Muscle of back (tissue), 13 donors: ENCODE measurements at places on chromosomes 3 and 15. TPM values are rescaled to one million over a fixed set of nuclear protein-coding genes. Genes with fewer than 3 reads are reported as not detected.

Gene NCK1
- 32.0 TPM for polyA plus RNA-seq

Gene ADGRG7
- not detected for polyA plus RNA-seq

Gene FGF7
- polyA plus RNA-seq, result 31.1 TPM

Gene TM2D3
- polyA plus RNA-seq, result 39.5 TPM

Gene TM4SF18
- 12.3 TPM for polyA plus RNA-seq

Gene FHIT
- polyA plus RNA-seq, result 5.9 TPM

Gene GRK7
- polyA plus RNA-seq, result not detected

- peak; percentile 70 for DNase-seq
Observed at GRCh38 chr15:38069511-38070011, 135.1 kb downstream of the TMCO5A start.

DNA sequence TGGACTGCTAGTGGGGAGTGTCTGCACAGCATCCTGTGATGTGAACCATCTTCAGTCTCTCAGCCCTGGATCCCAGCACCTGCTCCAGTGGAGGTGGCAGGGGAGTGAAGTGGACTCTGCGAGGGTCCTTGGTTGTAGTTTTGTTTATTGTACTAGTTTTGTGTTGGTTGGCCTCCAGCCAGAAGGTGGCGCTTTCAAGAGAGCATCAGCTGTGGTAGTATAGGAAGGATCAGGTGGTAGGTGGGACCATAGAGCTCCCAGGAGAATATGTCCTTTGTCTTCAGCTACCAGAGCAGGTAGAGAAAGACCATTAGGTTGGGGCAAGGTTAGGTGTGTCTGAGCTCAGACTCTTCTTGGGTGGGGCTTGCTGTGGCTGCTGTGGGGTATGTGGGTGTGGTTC is 20.9 kb downstream of the NEK11 start:
- DNase-seq, result no peak

GRCh38 chr3:47573190-47574172 is 5.2 kb downstream of the CSPG5 start:
- DNase-seq, result no peak

DNA sequence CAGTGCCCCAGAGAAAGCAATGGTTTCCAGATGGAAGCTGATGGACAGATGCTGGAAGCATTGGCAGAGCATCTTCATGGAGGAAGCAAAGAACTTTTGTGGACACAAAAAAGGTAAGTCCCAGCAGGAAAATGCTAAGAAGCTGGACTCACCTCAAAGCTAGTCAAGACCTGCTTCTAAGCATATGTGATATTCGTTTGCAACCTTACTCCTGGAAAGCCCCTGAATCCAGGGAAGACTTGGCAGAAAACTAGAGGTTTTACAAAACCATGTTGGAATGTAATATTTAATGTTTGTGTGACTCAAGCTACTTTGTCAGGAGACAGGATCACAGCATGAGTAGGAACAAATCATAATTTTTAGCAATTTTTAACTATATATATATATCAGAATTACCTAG is 288.2 kb downstream of the BCHE start:
- no peak for DNase-seq

DNA sequence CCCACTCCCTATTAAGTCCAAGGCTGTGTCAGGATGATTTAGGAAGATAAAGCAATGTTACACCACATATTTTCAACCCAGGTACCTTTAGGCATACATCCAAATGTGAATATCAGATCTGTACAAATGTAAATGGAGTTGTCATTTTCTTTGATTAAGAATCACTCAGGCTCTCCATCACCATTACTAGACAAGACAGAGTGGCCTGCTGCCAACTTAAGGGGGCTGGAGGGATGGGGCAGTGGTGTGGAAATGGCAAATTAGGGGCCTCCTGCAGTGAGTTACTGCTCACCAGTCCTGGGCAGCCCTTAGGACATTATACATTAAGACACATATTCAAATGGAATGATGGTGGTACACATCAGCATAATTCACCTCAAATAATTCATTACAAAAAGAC is 211.0 kb downstream of the TNIK start:
- no peak for DNase-seq

GRCh38 chr3:177244606-177245005 is 47.3 kb upstream of the TBL1XR1 start:
- DNase-seq, result no peak

- no peak for DNase-seq
Observed at GRCh38 chr3:153484842-153485241, 322.8 kb downstream of the RAP2B start.

DNA sequence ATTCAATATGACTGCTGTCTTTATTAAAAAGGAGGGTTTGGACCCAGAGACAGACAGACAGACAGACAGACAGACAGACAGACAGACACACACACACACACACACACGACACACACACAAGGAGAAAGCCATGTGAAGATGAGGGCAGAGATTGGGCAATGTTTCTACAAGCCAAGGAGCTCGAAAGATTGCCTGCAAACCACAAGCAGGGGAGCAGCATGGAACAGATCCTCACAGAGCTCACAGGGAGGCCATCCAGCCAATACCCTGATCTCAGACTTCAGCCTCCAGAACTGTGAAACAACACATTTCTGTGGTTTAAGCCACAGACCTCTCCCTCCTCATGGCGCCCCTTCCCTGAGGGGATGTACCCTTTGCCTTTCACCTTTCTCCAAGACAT is 35.8 kb upstream of the ABHD2 start:
- no peak for DNase-seq

DNA sequence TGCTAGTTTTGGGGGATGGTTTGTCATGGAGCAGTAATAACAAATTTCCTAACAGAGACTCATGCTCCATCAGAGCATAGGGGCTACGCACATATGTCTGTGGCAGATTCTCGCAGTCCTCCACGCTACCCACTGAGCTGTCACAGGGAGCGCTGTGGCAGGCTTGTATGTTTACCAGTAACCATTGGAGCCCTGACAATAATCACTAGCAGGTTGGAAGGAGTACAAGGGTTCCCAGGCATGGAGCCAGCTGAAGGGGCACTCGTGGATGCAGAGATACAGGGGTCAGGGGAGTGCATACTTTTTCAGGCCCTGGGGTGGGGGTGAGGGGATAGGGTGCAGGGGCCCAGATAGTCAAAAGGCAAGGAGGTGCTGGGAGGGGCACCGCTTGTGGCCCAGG is 7.9 kb upstream of the GP9 start:
- no peak for DNase-seq

DNA sequence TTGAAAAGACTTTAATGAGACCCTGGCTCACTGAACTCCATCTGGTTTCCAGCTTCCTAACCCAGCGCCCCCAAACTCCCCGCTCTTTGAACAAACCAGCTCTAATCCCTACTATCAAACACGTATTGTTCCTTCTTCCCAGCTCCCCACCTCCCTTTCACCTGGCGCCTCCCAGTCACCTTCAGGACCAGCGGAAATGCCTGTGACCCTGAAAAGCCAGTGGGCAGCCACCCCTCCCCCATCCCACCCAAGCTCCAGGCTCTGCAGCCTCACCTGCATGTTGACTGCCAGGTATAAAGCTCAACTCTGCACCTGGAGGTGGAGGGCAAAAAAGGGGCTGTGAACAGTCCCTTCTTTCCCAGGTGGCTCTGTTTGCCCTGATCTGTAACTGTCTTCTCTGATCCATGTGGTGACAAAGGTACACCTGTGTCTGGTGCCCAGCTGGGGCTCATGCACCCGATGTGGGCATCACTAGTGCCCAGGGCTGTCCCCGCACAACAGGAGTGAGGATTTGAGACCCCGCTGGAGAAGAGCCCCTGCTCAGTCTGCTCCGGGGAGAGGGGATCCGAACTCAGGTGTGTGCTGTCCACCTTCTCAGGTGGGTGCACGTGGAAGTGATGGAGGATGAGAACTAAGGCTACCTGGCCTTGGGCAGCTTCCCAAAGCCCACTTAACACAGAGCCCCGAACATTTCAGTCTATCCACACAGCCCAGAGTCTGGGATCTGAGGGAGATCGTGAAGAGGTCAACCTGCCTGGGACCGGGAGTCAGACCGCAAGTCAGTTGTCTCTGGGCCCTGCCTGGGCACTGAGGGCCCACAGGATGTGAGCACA is 128.9 kb downstream of the NSMCE3 start:
- DNase-seq, result no peak

DNA sequence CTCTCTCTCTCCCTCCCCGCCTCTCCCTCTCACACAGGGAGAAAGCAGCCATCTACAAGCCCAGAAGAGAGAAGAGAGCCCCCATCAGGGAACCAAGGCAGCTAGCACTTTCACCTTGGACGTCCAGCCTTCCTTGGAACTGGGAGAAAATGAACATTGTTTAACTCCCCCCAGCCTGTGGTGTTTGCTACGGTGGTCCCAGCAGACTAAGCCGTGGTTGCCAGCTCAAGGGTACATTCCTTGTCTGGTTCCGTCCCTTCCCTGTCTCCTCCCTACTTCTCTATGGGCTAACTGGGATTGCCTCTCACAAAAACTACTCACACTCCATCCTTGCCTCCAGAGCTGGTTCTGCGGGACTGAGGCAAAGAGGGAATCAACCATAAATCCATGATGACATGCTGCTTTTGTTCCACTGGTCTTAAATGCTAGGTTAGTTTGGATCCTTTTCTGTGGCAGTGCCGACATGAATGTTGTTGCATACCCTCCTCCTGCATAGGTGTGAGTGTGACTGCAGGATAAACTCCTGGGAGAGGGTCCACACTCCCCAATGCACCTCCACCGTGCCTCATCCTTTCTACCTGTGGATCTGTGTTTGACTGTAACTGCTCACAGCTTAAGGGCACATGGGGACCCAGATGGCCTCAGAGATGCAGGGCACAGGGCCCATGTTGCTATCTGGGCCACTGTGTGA is 12.0 kb downstream of the C3orf22 start:
- DNase-seq, result no peak

DNA sequence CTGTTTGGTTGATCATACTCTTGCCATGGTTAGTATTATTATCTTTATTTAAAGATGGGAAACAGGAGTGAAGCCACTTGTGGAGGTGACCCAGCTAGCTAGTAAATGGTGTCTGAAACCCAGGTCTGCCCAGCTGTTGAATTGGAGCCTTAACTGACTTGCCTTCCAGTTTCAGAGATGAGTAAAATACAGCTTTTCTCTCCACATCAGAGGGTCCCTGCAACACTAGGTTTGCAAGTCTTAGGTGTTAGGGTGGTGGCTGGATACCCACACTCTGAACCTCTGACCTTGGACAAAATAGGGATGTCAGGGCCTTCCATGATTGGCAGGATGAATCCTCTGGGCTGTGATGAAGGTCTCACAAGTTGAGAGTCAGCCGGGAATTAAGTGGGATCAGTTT is 4.1 kb downstream of the FLNB start:
- no peak for DNase-seq

DNA sequence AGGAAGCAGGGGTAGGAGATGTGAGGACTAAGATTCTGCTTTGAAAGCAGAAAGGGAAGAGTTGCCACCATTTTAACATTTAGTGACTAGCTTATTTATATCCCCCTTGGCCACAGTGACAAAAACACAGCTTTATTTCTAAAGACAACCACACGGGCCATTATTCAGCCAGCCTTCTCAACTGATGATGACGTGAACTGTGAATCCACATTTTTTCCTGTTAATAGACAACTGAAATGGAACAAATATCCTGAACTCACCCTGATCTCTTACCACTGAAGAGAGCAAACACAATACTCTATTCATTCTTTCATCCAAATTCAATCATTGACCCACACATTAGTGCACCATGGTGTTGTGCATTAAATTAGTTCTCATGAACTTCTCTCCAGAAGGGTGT is 145.1 kb downstream of the TNIK start:
- DNase-seq, result no peak

DNA sequence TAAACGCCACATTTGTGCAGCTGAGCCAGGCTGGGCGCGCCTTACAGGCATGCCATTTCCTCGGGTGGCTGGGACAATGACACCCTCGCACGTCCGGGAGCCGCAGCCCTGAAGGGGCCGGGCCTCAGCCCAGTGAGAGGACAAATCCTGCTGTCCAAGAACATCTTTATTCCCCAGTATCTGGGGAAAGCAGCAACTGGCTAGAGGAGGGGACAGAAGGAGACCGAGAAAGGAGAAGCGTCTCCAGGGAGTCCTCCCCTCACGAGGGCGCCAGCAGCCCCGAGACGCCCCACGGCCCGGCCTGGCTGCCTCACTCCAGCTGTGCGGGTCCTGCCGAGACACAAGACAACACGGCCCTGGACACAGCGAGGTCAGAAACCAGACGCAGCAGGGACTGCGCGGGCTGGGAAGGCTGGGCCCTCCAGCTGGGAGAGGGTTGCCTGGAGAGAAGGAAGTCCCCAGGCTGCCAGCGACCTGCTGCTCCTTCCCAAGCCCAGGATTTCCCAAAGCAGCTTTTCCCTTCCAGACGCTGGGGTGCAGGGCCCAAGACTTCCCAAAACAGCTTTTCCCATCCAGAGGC is 130.2 kb downstream of the CHSY1 start:
- peak; percentile 80 for DNase-seq

GRCh38 chr3:126212620-126213378 is 32.4 kb upstream of the ALDH1L1 start:
- peak; percentile 64 for DNase-seq

DNA sequence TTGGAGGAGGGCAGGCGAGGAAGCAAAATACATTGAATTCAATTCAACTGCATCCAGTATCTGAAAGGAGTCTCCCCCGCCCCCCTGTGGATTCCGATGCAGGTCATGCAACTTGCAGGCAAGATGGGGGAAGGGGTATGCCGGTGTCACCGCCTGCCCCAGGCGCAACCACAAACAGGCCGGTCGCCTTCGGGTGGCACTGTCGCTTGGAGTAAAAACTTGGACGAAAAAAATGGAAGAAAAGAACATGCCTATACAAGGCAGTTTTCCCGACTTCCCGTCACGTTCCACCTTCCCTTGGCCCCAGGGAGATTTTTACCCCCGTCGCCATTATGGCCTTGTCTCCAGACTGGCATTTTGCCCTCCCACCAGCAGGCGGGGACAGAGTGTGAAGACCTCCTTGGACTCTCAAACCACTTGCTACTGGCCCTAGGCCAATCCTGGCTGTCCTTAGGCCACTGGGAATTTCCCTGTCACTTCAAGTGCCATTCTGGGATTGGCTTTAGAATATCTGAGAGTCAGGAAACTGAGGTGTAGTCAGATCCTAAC is 1.6 kb upstream of the NTRK3 start:
- no peak for DNase-seq
